ENCODE measurements at places on chromosomes 11 and 22.

DNA sequence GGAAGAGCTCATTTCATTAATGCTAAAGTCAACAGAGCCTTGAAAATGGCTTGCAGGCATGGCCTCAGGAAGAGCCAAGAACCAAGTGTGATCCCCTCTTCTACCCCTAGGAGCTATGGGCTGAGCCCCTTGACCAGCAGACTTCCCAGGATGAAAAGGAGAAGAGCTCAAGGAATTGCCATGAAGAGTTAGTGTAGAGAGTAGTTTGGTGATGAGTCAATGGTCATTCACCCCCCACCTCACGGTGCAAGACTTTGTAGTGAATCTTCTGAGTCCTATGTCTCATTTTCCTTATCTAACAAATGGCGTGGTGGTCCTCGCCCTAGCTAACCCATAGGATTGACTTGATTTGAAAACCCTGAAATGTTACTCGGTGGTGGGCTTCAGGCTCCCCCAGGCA, 422.4 kb upstream of the CADM1 start:
- no peak for DNase-seq

DNA sequence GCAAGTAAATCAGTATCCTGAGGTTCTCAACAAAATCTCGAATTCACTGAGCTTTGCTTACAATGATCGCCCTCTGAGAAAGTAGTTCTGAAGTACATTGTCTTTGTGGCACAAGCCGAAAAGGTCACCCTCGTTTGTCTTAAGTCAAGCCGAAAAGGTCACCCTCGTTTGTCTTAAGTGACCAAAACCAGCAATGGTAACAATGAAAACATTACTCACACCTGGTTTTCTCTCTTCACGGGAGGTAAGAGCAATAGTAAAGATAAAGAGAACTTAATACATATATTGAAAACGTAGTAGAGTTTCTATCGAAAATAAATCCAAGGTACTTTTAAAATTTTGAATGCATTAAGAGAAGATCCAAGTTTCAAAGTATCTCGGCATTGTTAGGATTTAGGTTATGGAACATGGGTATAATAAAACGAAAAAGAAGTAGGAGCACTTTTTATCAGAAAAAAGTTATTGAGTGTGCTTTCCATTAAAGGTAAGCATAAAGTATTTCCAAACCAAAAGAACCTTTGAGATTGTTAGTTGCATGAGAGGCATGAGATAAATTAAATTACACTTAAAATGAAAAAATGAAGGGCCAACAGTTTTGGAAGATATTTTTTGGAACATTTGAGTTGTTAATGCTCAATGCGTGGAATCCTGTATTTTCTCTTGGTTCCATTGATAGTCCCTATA, 1.2 kb downstream of the BARX2 start:
- DNase-seq = no peak

DNA sequence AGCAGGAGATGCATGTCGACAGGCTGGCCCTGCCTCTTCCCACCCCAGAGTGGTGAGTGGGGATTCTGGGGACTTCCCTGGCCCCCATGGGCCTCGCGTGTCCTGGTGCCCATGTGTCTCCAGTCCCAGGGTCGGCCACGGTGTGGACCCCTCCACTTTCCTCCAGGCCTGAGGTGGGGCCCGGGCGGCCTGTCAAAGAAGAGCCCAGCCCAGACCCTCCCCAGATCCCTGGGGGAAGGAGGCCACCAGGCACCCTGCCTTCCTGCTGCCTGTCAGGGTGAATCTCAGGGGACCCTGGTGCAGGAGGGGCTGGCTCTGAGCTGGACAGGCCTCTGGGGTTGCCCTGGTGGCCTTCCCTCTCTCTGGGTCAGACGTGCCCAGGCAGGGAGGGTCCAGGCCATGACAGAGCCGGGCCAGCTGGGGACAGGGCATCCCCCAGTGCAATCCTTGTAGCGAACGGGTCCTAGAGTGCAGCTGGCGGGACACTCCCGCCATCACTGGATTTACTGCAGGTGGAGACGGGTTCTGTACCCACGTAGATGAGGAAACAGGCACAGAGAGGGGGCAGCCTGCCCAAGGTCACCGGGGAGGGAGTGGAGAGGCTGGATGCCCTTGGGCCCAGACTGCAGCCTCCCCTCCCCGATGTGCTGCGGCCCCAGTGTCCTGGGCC, 13.5 kb upstream of the MUC6 start:
- DNase-seq = no peak

GRCh38 chr11:63590024-63590788, 24.0 kb downstream of the PLAAT3 start:
- DNase-seq = no peak

DNA sequence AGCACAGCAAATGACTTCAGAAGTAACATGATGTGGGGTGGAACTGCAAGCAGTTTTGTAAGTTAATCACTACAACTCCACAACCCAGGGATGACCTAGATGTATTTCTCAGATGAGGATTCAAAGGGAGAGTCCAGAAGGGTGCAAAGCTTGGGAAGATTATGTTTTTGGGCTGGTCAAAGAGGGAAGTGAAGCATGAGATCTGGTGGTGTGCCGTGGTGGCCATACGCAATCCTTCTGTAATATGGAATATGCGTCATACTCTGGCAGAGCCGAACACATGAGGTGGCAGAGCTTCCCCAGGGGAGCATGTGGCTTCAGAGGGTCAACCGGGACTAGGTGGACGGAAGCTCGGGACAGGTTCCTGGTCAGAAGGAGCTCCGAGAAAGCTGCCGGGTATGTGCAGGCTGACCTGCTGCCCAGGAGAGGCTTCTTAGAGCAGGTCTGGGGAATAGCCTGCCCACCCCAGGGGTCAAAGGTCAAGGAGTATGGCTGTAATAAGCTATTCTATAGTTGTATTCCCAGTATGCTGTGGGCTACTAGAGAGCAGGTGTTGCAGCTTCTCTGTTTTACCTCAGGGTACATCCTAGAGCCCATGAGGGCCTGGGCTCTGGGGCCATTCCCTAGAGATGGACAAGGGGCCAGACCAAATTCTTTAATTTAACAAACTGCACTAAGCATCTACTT, 70.1 kb upstream of the PHOX2A start:
- no peak for DNase-seq

DNA sequence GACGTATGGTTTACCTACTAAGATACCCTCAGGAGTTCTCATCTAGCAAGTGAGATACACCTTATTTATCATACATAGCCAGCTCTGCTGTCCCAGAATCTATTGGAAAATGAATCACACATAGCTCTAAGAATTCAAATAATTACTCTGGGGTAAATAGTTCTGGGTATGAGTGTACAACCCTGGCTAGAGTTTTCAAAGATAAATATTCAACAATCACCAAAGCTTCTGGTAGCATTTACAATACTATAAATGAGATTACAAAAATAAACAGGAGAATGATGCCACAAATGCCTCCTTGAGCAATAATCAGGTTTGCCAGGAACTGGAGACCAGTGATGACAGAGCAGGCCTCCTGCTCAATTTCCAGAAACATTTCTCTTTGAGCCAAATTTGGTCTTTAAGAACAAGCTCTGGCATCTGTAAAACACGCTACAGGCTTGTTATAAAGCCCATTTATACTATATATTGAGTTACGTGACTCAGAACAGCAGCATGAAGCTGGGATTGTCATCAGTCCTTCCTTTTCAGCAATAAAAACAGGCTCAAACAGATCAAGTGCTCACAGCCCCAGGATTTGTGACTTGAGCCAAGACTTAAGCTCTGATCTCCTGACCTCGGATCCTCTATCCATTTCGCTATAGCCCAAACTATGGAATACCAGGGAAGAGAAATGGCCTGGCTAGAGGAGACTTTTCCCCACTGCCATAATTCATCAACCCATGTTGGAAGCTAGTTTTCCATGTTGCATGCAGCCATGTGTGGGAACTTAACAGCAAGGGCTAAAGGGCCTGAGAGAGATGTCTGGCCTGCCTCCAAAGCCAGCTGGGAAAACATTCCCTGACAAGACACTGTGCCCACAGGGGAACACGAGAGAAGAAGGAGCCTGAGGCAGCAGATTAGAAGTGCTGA, 19.7 kb downstream of the RAB30 start:
- no peak for DNase-seq

DNA sequence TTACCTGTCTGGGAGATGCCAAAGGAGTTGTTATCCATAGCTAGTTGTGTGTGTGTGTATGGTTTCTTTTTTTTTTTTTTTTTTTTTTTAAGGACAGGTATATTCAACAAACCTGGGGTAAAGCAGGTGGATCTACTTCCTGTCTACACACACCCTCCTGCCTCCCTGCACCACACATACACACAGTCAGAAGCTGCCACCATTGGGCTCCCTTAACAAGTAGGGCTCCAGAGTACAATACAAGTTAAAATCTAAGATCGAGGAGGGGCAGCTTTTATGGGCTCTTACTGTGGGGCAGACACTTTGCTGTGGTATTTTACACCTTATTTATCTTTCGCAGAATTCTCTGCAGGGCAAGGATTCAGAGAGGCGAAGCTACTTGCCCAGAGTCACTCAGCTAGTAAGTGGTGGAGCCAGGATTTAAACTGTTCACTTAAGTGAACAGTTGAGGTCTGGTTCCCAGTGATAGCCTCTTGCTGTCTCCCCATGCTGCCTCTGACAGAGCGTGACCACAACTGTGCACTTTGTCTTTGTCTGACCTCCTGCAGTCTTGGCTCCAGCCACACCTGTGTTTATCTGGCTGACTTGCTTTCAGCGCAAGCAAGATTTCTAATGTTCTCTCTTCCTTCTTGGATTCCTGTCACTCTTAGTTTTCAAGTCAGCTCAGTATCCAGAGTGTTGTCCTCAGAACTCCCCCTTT, 135.0 kb downstream of the CSNK2A3 start:
- DNase-seq = no peak

GRCh38 chr11:61041755-61042518, 60.4 kb upstream of the CD5 start:
- peak; percentile 75 for DNase-seq

- peak; percentile 42 for DNase-seq
Observed at GRCh38 chr11:70191495-70192140, 11.5 kb upstream of the FADD start.

DNA sequence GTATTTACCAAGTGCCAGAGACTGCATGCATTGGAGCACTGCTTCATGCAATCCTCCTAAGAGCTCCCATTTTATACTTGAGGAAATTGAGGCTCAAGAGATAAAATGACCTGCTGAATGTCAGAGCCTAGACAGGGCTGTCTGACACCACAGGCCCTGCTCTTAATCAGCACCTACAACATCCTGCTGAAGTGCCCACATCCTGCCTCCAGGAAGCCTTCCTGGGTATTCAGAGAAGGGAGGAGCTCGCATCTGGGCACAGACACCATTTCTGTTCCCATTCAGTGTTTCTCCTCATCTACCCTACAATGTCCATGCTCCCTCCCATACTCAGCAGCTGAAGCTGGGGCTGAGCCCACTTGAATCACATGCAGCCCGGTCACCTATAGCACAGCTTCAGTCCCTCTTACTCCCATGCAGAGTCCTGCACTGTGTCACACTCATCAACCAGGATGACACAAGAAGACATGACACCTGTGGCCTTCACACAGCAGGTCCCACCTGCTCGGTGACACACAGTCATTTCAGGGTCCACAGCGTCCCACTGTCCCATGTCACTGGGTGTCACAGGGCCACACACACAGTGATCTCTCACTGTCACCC, 53.1 kb downstream of the PDE2A start:
- no peak for DNase-seq

DNA sequence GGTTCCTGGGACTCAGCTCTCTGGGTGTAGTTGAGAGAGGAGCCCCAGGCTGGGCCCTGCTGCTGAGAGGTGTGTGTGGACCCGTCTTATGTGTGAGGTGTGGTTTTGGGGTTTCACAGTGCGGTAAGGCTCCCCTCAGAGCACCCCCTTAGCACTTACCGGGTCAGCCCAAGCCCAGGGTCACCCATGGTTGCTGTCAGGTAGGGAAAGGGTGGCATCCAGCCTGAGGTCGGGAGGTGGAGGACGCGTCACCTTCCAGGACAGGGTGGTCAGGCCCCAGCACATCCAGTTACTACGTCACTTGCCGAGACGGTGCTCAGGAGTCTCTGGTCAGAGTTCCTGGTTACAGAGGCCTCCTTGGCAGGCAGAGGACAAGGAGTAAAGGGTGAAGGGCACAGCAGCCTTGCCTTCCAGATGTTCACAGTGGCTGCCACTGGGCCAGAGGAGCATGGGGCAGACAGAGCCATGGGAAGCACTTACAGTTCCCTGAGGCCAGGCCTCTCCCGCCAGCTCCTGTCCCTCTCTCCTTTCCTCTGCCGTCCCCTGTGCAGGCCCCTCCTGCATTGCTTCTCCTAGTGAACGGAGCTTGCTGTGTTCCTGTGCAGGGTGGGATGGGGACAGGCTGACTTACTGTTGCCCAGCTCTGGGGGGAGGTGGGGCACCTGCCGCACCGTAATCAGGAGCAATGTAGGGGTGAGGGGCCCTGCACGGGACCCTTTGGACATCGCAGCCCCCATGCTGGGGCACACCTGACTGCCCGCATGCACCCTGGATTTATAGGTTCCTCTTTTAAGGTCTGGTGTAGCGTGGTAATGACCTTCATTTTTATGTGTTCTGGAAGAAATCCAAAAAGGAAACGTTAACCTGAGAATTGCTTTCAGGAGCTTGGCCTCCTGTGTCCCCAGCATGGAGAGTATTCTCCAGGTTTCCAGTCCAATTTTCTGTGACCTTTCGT, 285.9 kb downstream of the TBC1D22A start:
- no peak for DNase-seq

DNA sequence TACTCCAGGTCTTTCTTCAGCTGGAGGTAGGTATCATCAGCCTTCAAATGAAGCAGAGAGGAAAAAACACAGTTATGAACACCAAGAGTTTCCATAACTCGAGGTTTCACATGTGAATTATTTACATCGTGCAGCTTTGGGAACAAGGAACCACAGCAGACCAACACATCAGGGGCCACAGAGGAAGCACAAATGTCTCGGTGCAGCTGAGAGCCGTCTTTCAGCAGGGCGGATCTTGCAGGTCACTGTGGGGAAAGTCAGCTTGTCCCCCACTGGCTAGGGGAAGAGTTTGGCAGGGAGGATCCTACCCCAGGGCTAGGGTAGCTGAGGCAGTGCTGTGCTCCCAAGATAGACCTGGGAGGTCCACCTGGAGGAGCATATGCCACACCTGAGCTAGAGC, 74.7 kb downstream of the C11orf58 start:
- DNase-seq = no peak

GRCh38 chr22:38097557-38098409, 12.7 kb downstream of the BAIAP2L2 start:
- no peak for DNase-seq

- DNase-seq = no peak
Observed at GRCh38 chr22:33337524-33337923, 279.3 kb upstream of the SYN3 start.

DNA sequence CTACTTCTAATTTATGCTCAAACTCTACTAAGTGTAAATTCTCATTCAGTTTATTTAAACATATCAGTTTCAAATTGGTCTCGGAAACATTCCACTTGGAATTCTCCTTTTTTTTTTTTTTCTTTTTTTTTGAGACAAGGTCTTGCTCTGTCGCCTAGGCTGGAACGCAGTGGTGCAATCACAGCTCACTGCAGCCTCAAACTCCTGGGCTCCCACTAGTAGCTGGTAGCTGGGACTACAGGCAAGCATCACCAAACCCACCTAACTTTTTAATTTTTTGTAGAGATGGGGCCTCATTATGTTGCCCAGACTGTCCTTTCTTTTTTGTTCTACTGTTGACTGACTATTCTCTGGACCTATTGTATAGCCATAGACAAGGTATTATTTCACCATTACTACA, 33.3 kb upstream of the CCDC81 start:
- no peak for DNase-seq

- DNase-seq = no peak
Observed at GRCh38 chr22:24407278-24407665, 20.1 kb upstream of the ADORA2A start.

Data from activated T-cell treated with anti-CD3 and anti-CD28 coated beads for 24 hours (primary cell).